ENCODE measurements at places on chromosomes 3 and 15.

DNA sequence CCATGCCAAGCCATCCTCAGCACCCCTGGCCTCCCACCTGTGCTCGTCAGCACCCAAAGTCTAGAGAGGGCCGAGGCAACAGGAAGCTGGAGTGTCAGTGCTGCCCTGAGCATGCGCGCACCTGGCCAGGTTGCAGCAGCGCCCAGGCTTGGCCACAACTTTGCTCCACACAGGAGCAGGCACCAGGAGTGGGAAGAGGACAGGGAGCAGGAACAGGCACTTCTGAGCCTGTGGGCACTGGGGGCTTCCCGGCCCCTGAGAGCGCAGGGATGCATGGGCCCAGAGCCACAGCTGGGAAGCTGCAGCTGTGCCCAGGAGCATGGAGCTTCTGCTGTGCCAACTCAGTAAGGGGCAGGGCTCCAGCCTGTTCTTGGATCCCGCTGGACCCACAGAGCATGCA is 471.5 kb upstream of the WNT5A start:
- no peak for DNase-seq

GRCh38 chr3:73719413-73719851 is 94.7 kb upstream of the PDZRN3 start:
- DNase-seq = no peak

DNA sequence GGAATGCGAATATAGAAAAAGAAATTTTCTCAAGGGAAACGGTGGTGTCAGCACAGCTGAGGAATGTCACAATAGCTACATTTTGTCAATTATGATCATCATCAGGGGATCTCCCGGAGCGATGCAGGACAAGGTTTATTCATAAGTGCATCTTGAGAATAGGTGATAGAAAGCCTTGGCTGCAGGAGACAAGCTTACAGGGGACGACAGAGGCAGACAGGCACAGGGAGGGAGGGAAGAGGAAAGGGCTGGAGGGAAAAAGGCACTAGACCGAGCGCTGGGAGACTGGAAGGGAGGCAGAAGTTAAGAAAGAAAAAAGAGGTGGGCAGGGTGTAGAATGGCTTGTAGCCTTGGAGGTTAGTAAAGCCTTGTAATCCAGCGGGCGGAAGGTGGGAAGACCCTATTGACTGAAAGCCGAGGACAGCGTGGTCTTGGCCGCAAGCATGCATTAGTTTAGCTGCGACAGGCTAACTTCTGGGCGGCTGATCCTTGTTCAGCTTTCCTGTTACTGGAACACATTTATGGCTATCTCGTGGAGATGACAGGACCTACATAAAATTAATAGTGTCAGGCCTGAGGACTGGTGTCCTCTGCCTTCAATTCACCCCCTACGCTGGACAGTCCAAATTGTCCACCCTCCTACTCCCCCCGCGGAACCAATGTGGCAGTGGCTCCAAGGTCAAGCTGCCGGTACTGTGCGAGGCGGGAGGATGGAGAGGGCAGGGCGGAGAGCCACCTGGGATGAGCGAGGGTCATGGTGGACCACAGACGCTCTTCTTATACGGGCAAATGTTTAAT is 1.4 kb upstream of the NECTIN3 start:
- no peak for DNase-seq

- no peak for DNase-seq
These were observed 274.9 kb upstream of the ZPLD1 start for GRCh38 chr3:102159810-102160451.

DNA sequence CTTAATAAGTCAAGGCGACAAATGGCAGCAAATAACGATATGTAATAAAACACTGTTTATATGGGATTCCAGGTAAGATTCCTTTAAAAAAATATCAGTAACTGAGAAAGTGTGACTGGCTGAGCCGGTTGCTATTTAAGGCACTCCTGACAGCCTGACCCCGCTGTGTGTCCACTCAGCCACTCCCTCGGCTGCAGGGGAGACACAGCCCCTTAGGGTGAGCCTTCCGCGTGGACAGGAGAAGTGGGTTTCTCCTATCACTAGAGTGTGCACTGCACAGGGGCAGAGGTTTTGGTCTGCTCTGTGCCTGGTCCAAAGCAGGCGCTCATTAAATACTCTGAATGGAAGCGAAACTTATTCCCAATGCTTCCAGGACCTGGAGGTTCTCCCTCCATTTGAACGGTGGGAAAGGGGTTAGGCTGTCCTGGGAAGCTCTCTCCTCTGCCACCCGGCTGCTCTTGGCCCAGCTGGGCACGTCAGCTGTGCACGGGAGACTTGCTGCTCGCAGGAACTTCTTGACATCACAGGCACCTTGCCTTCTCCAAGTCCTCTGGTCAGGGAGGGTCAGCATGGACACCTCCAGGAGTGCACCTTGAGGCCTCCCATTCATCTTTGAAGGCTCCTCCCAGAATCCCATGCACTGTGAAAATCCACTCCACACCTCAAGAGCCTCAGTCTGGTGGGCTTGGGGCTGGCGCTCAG is 43.3 kb upstream of the SLCO2A1 start:
- no peak for DNase-seq

DNA sequence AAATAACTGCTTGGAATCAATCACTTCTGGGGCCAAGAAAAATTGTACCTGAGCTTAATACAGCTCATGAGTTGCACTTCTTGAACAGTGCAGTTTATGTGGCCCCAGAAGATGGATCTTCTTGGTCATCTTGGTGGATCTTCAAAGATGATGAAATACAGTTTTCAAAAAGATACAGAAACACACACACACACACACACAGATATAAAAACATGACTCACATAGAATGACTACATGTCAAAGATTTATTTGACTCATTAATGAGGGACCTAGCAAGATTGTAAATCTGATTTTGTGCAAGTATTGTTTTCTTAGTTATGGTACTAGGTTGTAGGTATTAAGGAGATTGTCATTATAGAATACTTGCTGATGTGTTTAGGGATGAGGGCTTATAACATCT is 32.6 kb downstream of the PDCD6IP start:
- DNase-seq = no peak

- DNase-seq = no peak
These were observed 14.3 kb upstream of the TNFAIP8L3 start for GRCh38 chr15:51108933-51109550.

GRCh38 chr3:31541089-31541488 is 8.4 kb downstream of the STT3B start:
- DNase-seq = no peak

- DNase-seq = no peak
These were observed 92.1 kb downstream of the MEIS2 start for GRCh38 chr15:37008205-37008604.

- DNase-seq = no peak
These were observed 262.1 kb downstream of the IGSF11 start for GRCh38 chr3:118772547-118773011.

- DNase-seq = no peak
These were observed 177.5 kb downstream of the SUCNR1 start for GRCh38 chr3:152050903-152051302.

DNA sequence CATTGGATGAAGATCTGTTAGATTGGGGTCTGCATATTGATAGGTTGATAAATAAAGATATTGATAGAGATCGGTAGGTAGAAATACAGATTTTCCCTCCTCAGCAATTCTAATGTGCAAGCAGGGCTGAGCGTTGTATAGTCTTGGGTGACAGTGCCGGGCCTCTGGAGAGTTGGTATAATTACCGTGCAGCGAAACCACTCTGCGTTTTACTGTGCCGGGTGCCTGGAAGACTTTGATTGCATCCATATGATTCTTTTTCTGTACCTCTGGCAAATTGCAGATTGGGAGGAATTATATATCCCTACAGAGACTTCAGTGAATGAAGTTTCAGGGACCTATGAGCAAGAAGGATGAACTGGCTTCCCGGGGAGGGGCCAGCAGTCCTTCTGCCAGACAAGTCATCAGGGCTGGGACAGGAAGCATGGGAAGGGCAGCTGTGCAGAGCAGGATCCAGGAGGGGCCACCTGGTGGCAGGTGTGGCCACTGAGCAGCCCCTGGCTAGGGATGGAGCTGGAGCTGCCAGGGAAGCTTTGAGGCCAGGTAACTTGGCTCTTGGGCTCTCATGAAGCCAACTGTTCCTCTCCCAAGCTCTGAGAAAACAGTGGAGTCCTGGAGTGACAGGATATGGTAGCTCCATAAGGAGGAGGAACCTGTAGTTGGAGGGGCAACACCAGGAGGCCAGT is 132.5 kb downstream of the APBA2 start:
- DNase-seq = no peak

DNA sequence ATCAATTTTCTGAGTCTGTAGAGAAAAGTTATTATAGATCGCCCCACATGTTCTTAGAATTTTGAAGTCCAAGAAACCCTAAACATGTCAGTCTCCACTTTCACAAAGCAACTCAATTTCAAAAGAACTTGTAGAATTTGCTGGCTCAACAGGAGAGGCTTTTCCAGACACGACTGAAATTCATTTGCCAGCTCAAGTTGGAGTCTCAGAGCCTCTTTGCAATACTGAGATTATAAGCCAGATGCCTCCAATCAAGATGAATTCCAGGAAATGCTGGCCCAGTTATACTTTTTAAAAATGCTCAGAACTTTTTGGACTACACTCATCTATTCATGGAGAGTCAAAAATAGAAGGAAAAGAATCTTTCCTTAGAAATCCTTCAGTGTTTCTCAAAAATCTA is 56.9 kb upstream of the NLGN1 start:
- no peak for DNase-seq

GRCh38 chr3:169044331-169045113 is 619.0 kb downstream of the MECOM start:
- DNase-seq = no peak

- no peak for DNase-seq
These were observed 58.9 kb downstream of the SFMBT1 start for GRCh38 chr3:52986938-52987337.

DNA sequence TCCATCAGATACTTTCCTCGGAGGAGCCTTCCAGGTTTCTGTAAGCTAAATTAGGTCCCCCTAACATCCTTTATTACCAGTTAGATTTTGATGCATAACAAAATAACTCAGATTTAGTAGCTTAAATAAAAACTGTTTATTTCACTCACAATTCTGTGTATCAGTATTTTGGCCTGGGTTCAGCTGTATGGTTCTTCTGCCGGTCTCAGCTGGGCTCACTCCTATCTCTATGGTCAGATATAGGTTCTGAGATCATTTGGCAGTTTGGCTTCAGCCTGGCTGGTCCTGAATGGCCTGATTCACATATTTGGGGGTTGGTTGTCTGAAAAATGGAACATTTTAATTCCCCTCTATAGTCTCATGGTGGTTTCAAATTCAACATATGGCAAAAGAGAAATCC is 1125.3 kb downstream of the TBL1XR1 start:
- DNase-seq = no peak

GRCh38 chr3:170320461-170321121 is 36.9 kb upstream of the SKIL start:
- no peak for DNase-seq

- no peak for DNase-seq
These were observed 222.2 kb upstream of the BHLHE40 start for GRCh38 chr3:4756855-4757574.

- no peak for DNase-seq
These were observed 3.6 kb downstream of the SNRK start for GRCh38 chr3:43289841-43290470.

DNA sequence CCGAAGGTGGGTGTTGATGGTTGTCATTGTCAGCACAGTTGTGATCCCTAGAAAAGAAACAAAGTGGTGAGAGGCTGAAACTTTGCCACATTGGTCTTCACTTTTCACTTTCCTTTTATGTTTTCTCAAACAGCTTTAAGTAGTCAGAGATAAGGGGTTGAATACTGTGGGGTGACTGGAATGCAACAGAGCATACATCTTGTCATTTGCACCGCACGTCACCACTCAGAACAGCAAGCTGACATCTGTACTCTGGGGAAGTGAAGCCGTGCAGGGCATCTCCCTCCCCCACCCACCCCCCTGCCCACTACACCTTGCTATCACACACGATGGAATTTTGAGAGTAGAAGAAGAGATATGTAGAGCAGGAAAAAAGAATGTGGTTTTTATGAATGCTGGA is 211.7 kb downstream of the GABRB3 start:
- no peak for DNase-seq
